Right lung (tissue), 10 donors: ENCODE measurements at places on chromosomes 7 and 10. TPM values are rescaled to one million over a fixed set of nuclear protein-coding genes. Genes with fewer than 3 reads are reported as not detected.

- DNase-seq, result no peak
These were observed 109.6 kb downstream of the KIF20B start for GRCh38 chr10:89810908-89811525.

DNA sequence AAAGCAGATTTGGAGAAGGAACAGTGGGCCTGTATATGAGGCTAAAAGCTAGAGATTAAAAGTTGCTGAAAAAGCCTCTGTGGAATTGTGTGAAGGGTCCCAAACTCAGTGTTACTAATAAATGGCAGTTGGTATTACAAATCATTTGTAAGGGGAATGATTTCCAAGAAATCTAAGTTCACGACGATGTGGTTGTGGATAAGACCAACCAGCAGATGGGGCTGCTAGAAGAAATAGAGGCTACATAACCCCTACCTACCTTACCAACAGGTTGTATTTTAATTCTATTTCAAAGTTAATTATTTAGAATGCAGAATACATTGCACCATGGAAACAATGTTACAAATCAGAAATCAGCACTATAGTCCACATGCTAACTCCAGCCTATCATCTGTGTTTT is 377.1 kb downstream of the HPSE2 start:
- DNase-seq, result no peak

ELFN1 gene
- polyA plus RNA-seq, result 1.6 TPM

NXPH1 gene
- not detected for polyA plus RNA-seq
